ENCODE measurements at places on chromosomes 13 and 19. TPM values are rescaled to one million over a fixed set of nuclear protein-coding genes. Genes with fewer than 3 reads are reported as not detected.

DNA sequence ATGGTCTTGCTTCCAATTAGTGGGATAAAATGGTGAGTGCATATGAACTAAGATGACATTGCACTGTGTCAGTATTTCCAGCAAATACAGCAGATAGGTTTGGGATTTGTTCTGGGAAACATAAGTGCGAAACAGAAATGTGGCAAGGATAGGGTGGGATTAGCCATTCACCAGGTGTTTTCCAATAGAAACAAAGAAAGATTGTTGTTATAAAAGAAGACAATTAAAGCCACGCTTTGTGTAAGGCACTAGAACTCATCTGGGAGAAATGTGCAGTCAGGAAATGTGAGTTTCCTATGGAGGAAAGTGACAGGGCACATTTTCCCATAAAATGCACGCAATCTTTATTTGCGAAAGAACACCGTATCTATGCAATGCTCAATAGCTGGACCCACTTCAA, 1547.8 kb downstream of the EFNB2 start:
- no peak for DNase-seq

GRCh38 chr19:37251308-37252229, 33.6 kb downstream of the ZNF383 start:
- peak; percentile 8 for DNase-seq

GRCh38 chr13:94967183-94968039, 255.1 kb upstream of the SOX21 start:
- no peak for DNase-seq

DNA sequence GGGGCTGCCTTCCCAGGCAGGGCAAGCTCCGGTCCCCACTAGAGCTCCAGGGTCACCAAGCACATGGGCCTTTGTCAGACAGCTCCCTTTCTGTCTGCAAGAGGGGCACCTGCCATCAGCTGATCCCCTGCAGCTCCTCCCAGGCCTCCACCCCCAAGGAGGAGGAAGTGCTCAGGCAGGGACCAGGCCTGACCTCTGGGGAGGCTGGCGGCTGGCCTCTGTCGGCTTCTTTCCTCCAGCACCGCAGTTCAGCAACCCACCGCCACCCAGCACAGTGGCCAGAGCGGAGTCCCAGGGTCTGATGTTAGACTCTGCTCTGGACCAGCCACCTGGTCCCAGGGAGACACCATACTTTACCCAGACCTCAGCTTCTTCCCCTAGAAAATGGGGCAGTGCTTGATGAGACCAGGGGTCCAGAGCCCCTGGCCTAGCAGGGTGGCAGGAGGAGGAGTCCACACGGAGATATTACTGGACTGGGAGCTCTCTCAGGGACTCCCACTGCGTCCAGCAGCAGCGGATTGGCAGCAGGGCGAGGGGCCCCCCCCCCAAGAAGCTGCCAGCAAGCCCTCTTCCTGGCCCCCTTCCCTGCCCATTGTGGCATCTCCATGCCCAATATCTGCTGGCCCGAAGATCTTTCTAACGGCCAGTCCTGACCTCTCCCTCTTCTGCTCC, 24.1 kb downstream of the NKPD1 start:
- no peak for DNase-seq

LILRB2 gene
- total RNA-seq, result 0.53 TPM

GRCh38 chr13:33178209-33178840, 107.2 kb downstream of the STARD13 start:
- DNase-seq, result no peak

CTXN1 gene
- total RNA-seq, result 0.20 TPM

CEACAM21 gene
- 43.3 TPM for total RNA-seq

BORCS8 gene
- 24.1 TPM for total RNA-seq

CCDC122 gene
- total RNA-seq, result 0.44 TPM

DNA sequence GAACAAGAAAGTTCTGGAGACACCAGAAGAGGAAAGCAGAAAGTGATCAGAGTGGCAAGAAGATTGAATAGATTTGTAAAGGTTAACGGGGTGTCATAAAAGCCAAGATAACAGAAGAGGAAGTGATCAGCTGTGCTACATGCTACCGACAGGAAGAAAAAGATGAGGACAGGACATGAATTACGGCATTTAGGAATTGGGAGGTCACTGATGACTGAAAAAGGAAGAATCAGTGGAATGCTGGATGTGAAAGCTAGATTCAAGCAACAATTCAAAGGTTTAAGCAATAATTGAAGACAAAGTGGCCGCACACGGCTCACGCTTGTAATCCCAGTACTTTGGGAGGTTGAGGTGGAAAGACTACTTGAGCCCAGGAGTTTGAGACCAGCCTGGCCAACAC, 15.1 kb downstream of the ZNF160 start:
- DNase-seq, result no peak

THSD8 gene
- 0.95 TPM for total RNA-seq

PEAK3 gene
- not detected for total RNA-seq
